ENCODE measurements at places on chromosomes 7 and 10. TPM values are rescaled to one million over a fixed set of nuclear protein-coding genes. Genes with fewer than 3 reads are reported as not detected.

The SPDYE2B gene
- total RNA-seq: not detected

The CRYGN gene
- 1.2 TPM for total RNA-seq

The HOXA1 gene
- not detected for total RNA-seq

The NPC1L1 gene
- total RNA-seq: not detected

The TMEM229A gene
- not detected for total RNA-seq

The CCDC136 gene
- total RNA-seq: 5.3 TPM

The LANCL2 gene
- total RNA-seq: 27.5 TPM

The SLC13A1 gene
- not detected for total RNA-seq

The MOGAT3 gene
- not detected for total RNA-seq

The HTR5A gene
- not detected for total RNA-seq

The INA gene
- total RNA-seq: not detected

GRCh38 chr7:99078416-99078815 lies 65.5 kb downstream of the SMURF1 start:
- no peak for DNase-seq

DNA sequence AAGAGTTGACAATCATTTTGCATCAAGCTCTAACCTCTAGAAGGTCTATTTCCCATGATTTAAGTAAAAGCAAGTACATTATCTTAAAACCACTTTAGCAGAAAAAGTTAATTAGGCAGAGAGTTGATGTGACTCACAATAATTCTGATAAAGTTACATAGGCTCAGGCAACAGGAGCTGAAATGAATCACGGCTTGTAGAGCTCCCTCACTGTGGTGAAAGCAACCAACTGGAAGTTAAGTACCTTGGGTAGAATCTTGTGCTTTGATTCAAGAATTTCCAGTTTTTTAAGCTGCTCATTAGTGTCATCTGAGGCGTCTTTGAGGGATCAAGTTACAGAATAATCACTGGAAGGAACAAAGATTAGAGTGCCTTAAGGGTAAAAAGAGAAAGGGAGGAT lies 68.9 kb upstream of the NFE2L3 start:
- DNase-seq: peak; percentile 66

- no peak for DNase-seq
Measured at GRCh38 chr7:37357637-37357996, 91.0 kb downstream of the ELMO1 start.

- no peak for DNase-seq
Measured at GRCh38 chr7:24968165-24968564, 11.8 kb downstream of the OSBPL3 start.

DNA sequence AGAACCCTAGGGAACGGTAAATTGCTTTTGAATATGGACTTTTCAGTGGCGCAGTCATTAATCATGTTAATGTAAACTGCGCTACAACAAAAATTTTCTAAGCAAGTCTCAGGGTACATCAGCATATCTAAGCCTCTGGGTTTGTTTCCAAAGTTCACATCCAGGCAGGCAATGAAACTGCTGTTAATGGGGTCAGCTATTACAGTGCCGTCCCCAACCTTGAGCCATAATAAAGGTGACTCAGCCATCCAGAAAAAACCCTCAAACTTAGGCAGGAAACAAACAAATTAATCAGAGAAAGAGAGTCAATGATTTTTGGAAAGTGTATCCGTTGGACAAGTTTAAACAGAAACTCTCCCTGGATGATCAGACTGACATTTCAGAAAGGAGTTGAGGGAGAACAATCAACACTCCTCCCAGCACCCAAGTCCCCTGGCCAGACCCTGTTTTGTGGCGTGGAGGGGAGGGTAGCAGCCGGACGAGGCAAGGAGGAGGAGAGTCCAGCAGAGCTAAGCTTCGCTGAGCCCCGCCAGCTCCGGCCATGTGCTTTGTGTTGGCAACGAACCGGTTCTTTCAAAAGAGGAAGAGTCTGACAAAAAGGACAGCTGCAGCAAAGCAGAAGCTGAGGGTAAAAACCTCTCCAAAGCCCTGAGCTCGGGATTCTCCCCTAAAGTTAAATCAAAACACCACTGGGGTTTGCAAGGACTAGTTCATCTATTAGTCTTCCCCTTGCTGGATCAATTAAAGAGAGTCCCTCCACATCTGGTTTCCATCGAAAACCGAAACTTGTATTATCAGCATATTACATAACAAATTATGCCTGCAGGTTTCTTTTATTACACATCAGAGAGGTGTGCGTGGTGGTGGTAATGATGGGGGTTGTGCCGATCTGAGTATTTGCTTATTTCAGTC lies 3.6 kb downstream of the FAM53B start:
- DNase-seq: no peak

GRCh38 chr10:103316087-103316486 lies 34.9 kb downstream of the PCGF6 start:
- DNase-seq: no peak

GRCh38 chr10:30366829-30367228 lies 17.8 kb upstream of the MTPAP start:
- DNase-seq: no peak

DNA sequence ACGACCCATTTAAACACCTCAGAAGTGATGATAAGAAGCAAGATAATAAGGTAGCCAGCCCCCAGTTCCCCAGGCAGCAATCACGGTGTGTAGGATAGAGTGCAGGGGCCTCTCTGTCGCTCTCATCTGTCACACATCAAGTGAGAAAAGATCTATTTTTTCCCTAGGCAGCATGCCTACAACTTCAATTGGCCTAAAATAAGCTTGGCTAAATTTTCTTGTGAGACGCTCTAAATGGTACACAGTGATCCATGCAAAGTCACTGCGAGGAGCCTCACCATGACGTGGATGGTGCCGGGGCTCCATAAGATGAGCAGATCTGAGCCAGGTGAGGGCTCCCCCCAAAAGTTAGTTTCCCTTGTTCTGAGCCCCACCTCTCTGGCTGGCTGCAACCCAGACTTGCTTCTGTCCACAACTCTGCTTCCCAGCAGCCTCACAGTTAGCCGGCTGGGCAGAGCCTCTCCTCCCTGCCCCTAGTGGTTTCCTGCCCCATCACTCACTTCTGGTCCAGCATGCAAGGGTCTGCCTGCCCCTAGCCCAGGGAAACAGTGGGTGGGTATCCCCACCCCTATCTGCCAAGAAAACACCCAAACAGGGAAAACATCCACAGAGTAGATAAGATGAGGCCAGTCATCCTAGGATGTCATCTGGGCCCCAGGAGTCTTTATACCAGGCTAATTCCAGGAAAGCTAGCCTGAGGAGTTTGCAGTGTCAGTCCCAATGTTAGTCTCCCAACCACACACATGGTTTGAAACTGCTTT lies 342.1 kb downstream of the GRID1 start:
- no peak for DNase-seq

- DNase-seq: no peak
Measured at GRCh38 chr10:84194424-84195043, at the start of gene CDHR1. Gene CDHR1, plus strand, starts transcription at chr10:84194537. Its CDS starts 224 bp downstream, at chr10:84194761.

DNA sequence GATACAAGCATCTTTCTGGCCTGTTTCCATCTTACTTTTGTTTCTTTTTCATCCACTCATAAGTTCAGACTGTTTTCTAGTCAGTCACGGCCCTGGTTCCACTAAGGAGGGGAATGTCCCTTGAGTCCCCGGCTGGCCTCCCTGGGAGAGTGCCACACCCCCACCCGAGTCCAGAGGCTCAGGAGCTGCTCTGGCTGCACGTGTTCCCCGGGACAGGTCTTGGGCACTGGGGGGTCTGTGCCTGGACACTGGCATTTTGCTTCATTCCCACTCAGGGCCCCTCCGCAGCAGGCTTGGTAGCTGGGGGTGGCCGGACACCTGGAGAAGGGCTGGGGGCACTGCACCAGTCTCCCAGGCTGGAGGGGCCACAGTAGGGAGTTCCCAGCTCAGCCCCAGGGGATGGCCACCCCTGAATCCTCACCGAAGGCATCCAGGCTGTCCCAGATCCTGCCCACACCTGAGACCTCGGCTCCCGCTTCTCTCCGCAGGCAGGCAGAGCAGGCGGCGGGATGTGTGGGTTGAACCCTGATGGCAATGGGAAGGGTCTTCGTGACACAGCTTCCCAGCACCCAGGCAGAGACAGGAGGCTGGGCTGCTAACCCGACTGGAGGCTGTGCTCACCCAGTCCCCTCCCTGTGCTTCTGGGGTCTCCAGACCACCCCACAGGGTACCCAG lies 92.3 kb downstream of the BMS1 start:
- no peak for DNase-seq

- DNase-seq: no peak
Measured at GRCh38 chr10:23201837-23202236, 9.7 kb downstream of the PTF1A start.

GRCh38 chr10:1626835-1627234 lies 110.5 kb downstream of the ADARB2 start:
- no peak for DNase-seq

- DNase-seq: no peak
Measured at GRCh38 chr10:120685136-120685535, 166.0 kb upstream of the WDR11 start.

- DNase-seq: no peak
Measured at GRCh38 chr7:36295090-36295489, 94.6 kb upstream of the ANLN start.

GRCh38 chr7:112225006-112225405 lies 18.5 kb downstream of the ZNF277 start:
- DNase-seq: no peak

DNA sequence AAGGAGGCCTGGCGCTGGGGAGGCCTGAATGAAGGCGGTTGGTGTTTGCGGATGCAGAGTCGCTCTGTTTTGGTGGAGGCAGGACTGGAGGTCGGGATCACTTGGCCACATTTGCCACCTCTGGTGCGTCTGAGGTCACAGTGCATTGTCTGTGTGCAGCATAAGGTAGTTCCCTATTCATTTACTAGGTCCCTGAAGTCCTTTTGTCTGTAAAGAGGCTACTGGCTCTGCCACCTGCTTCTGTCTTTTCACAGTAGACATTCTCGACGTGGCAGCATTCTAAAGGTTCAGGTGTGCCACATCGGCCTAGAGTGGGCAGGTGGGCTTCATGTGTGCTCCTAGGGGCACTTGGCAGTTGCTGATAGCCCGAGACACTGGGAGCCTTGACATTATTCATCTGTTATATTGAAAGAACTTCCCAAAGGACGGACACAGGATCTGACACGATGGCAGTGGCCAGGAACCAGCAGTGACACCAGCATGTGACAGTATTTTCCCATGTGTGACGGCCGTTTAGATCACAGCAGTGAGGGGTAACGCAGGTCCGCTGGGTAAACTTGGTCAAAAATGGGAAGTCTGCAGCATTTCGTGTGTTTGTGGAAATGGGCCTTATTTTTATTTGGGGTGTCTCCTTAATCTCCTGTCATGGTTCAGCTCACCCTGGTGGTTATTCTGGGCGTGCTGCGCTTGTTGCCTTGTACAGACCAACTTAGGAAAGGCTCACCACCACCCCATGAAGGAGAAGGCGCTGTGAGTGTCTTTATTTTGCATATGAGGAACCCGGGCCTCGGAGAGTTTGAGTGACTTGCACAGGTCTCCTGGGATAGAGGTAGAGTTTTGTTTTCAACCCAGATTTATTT lies 5.9 kb downstream of the MGMT start:
- no peak for DNase-seq

GRCh38 chr7:151715666-151716315 lies 161.1 kb downstream of the PRKAG2 start:
- DNase-seq: no peak

GRCh38 chr7:17535776-17536175 lies 237.3 kb downstream of the AHR start:
- peak; percentile 29 for DNase-seq

DNA sequence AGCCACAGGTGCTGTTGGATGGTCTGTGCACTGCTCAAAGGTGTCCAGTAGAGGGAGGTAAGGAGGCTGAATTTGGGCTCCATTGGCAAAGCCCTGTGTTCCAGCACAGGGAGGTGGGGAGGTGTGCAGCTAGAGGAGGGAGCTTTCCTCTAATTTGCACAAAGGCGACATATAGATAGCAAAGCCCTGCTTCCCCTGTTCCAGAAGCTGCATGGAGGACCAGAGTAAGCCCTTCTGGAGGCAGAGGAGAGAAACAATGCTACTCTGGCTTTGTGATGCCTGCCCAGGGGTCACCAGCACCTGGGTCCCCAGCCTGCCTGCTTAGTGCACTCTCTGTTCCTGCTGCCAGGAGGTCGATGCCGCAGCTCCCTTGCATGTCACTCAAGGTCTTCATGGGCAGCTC lies 3.4 kb upstream of the ARHGAP22 start:
- DNase-seq: peak; percentile 64

GRCh38 chr7:28533731-28534531 lies 121.6 kb downstream of the CREB5 start:
- DNase-seq: no peak

- no peak for DNase-seq
Measured at GRCh38 chr10:130923596-130923995, 387.9 kb downstream of the TCERG1L start.

- DNase-seq: no peak
Measured at GRCh38 chr7:124124201-124124600, 91.3 kb upstream of the TMEM229A start.

DNA sequence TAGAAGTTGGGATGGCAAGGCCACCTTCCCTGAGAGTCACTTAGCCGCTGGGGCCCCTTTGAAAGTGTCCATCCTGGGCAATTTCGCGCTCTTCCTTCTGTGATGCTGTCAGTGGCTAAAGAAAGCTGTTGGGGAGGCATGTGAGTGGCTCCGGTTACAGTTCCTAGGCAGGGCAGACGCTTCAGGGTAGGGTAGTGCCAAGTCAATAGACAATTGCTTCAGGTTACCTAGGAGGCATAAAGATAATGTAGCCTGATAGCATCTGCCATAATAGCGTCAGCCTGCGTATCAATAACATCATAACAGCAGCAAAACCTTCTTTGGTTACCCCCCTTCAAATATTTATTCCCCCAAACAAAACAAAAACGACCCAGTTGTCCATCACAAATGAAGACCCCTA lies at the start of gene FAM107B:
Gene FAM107B (minus strand): TSS at position 101 of the 400 bp plus-strand sequence. CDS start 234 bp downstream, outside the sequence.
- DNase-seq: no peak

- DNase-seq: no peak
Measured at GRCh38 chr7:96284835-96285234, 37.1 kb downstream of the SLC25A13 start.

GRCh38 chr10:4385231-4385870 lies 440.7 kb upstream of the AKR1E2 start:
- DNase-seq: no peak

GRCh38 chr10:106559442-106559841 lies 605.1 kb downstream of the SORCS1 start:
- DNase-seq: peak; percentile 25

DNA sequence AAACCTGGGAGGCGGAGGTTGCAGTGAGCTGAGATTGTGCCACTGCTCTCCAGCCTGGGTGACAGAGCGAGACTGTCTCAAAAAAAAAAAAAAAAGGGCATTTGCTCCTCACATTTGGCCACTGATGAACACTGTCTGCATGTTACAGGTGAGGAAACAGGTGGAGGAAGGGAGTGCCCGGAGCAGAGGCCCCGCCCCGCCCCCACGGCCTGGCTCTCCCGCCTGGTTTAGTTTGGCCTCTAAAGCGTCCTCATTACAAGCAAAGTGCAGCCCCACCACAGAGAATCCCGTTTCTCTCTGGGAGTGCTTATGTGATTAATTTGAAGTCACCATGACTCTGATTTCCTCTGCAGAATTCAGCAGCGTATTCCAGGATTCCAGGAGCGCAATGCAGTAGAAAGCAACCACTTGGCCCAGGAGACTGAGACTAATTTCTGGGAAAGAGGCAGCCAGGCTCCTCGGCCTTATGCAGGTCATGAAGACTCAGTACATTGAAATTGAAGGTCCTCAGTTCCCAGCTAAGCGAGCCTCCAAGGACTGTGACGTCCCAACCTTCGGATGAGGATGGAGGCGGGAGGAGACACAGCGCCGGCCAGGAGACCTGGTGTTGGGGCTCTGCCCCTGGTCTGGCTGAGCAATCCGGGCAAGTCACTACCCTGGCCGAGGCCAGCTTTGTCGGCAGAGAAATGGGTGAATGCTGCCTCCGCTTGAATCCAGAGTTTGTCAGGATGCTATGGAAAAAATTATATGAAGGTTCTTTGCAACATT lies 44.7 kb downstream of the RBM17 start:
- DNase-seq: no peak

GRCh38 chr10:124315591-124316270 lies 103.0 kb downstream of the OAT start:
- DNase-seq: no peak
